Activated naive CD8-positive, alpha-beta T cell treated with anti-CD3 and anti-CD28 coated beads, Interleukin-2, amount 10 ng/mL, durations not matched to agents 7 days and 5 days (primary cell): ENCODE measurements at places on chromosomes 7 and 10. TPM values are rescaled to one million over a fixed set of nuclear protein-coding genes. Genes with fewer than 3 reads are reported as not detected.

DNA sequence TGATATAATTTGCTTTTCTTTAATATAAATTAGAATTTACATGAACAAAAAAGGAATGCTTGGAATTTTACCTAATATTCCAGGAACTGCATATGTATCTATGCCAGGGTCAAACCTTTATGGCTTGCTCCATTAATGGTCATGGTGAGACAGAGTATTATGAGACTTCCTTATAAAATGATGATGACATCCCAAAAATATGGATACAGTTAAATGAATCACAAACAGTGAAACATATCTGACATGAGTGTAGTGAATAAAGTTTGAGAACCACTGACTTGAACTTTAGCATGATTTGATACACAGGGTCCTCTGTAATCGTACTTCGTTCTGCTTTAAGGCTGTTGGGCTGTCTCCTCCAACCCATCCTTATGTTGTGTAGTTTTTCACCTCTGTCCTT is 51.8 kb downstream of the MARCHF5 start:
- H3K36me3 ChIP-seq: peaks cover 16% of the 10 kb centered on the region
- H3K27ac ChIP-seq: no peak overlapping the region

DNA sequence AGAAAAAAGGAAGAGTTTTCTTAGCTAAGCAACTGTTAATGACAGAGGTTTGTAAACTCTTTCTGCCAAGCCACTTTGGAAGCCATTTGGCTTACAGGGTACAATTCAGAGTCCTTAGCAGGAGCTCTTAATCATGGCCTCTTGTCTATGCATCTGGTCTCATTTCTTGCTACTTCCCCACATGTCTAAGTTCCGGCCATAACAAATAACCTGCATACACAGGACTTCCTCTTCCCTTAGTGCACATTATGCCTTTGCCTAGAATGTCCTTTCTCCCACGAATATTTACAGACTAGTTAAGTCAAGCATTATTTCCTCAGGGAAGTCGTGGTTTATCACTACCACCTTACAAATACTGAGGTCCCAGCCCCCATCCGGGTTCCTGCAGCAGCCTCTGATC is 8.6 kb upstream of the UPF2 start:
- peaks cover 9% of the 10 kb centered on the region for H3K4me1 ChIP-seq
- H3K36me3 ChIP-seq: no peaks in the 10 kb centered on the region
- peaks cover 8% of the 10 kb centered on the region for H3K27me3 ChIP-seq

Gene EN2
- total RNA-seq: not detected

DNA sequence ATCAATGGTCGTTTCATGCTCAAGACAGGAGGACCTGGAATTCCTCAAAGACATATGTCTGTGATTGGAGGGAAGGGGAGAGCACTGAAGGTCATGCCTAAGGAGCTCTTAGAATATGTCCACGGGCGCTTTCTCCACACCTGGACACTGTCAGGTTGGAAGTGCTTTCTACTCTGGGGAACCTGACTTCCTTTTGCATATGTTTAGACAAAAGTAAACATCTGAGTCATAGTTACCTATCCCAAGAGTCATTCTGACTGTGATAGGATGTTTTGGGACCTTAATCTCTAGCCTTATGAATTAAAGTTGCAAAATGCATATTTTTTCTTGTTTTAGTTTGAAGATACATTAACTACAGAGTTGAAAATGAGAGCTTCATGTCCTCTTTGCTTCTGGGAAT is 251.7 kb downstream of the KLF6 start:
- H3K4me1 ChIP-seq: no peaks in the 10 kb centered on the region
- no peak overlapping the region for H3K4me3 ChIP-seq
- H3K27ac ChIP-seq: no peak overlapping the region
- no peak for DNase-seq
- peaks cover 6% of the 10 kb centered on the region for H3K27me3 ChIP-seq
- no peaks in the 10 kb centered on the region for H3K36me3 ChIP-seq
